ENCODE measurements at places on chromosomes 16 and 17.

DNA sequence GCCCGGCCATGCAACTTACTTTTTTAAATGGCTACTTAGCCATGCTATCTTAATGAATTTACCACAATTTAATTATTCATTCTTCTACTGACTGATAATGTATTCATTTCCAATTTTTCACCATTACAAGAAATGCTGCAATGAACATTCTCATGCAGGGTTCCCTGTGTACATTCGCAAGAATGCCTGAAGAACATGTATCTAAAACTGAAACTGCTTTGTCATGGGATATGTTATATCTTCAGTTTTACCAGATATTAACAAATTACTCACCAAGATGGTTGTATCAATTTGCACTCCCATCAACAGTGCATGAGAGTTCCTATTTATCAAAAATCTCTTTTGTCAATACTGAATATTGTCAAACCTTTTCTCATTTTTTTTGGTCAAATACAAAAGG is 100.8 kb downstream of the SLC39A11 start:
- peaks cover 13% of the 10 kb centered on the region for H3K36me3 ChIP-seq
- DNase-seq: no peak
- no peak overlapping the region for H3K4me3 ChIP-seq
- peaks cover 16% of the 10 kb centered on the region for H3K4me1 ChIP-seq
- H3K27me3 ChIP-seq: no peaks in the 10 kb centered on the region

DNA sequence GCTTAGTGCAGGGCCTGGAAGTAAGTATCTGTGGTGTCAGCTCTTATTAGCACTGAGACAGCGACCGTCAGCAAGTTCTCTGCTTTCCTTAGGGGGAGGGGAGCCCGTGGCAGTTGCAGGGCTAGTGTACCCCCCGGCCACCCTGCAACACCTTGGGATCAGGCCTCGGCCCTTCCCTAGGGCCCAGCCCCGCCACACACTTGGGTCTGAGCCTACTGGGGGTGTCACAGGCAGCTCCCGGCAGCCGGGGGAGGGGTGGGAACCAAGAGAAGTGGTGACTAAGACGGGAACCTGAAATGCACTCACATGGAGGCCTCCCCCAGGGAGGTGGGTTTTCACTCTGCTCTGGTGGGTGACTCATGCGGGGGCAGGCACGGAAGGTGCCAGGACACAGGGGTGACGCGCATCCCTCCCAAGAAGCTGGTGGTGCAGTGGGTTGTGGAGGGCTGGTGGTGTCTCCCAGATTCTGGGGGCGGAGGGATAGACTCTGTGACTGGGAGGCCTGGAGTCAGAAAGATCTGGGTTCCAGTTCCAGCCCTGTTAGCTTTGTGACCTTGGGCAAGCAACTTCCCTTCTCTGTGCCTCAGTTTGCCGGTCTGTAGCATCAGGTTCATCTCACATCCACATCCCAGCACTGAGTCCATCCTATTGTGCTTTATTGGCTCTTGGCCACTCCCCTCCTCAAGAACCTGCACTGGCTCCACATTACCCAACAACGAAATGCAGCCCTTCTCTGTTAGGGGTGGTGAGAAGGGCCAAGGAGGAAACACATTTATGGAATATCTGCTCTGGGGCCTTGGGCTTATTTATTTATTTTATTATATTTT is 44.5 kb downstream of the LAT start:
- peak overlapping the region; percentile 88 for H3K27ac ChIP-seq
- peak; percentile 94 for DNase-seq
- peaks cover 45% of the 10 kb centered on the region for H3K4me1 ChIP-seq
- H3K36me3 ChIP-seq: no peaks in the 10 kb centered on the region
- peak overlapping the region; percentile 25 for H3K4me3 ChIP-seq

DNA sequence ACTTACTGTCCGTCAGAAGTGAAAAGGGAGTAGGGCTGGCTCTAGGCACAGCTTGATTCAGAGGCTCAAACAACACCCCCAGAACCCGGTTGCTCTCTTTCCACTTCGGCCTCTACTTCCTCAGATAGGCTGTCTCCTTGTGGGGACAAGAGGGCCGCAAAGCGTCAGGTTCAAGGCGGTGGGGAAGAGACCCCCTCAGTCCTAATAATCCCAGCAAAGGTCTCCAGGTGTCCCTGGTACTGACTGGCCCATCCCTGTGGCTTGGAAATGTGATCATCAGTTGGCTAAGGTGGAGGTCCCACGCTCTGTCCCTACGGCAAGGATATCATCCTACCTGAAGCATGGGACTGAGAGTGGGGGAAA is 26.0 kb downstream of the NGFR start:
- H3K36me3 ChIP-seq: no peaks in the 10 kb centered on the region
- no peak for DNase-seq
- no peaks in the 10 kb centered on the region for H3K27me3 ChIP-seq
- H3K27ac ChIP-seq: no peak overlapping the region

GRCh38 chr17:66002812-66003211 is 189.1 kb downstream of the CEP112 start:
- no peak overlapping the region for H3K27ac ChIP-seq
- no peak overlapping the region for H3K4me3 ChIP-seq
- no peaks in the 10 kb centered on the region for H3K27me3 ChIP-seq
- H3K36me3 ChIP-seq: no peaks in the 10 kb centered on the region
- no peak for DNase-seq

DNA sequence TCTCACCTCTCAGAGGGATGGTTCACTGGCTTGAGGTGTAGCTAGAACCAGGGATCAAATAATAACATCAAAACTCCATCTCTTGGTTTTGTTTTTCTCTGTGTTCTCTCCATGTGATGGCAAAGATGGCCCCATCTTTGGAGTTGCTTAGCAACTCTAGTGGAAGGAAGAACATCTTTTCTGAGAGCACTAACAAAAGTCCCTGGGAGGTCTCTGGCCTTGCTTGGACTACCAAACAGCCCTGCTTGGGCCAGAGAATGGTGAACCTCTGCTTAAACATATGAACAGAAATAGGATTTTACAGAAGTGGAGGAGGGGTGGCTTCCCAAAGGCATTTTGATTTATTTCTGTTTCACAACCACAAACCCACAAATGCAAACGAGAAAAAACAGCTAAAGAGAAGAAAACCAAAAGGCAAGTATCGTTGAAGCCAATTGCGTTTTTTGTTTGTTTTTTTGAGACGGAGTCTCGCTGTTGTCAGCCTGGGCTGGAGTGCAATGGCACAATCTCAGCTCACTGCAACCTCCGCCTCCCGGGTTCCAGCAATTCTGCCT is 13.2 kb downstream of the GABARAPL2 start:
- H3K27me3 ChIP-seq: no peaks in the 10 kb centered on the region
- no peak overlapping the region for H3K4me3 ChIP-seq
- H3K27ac ChIP-seq: no peak overlapping the region
- H3K36me3 ChIP-seq: peaks cover 15% of the 10 kb centered on the region
- peaks cover 15% of the 10 kb centered on the region for H3K4me1 ChIP-seq

All from activated naive CD8-positive, alpha-beta T cell treated with anti-CD3 and anti-CD28 coated beads for 36 hours (primary cell).